A549 treated with CpdA at 1 μM for 4 hours (cell line): ENCODE measurements at places on chromosomes 2 and 18. TPM values are rescaled to one million over a fixed set of nuclear protein-coding genes. Genes with fewer than 3 reads are reported as not detected.

Gene SLC16A14
- 0.83 to 1.5 TPM (median 1.2 TPM) in 5 replicates for total RNA-seq

Gene G6PC2
- total RNA-seq: not detected in 5 replicates

Gene ID2
- 68.4 to 129 TPM (median 110 TPM) in 5 replicates for total RNA-seq

Gene DPP10
- total RNA-seq: not detected in 5 replicates

Gene PTPRM
- 28.0 to 35.0 TPM (median 30.4 TPM) in 5 replicates for total RNA-seq

Gene CSRNP3
- not detected in 5 replicates for total RNA-seq

Gene PFN4
- 1.0 to 1.7 TPM (median 1.2 TPM) in 5 replicates for total RNA-seq

Gene LYPD6
- 0.05 to 0.16 TPM (median 0.07 TPM) in 3 of 5 replicates, not detected in the others for total RNA-seq

Gene PTH2R
- not detected in 5 replicates for total RNA-seq
